Effector memory CD8-positive, alpha-beta T cell (primary cell): ENCODE measurements at places on chromosomes 7 and 10.

GRCh38 chr10:74738985-74739567, 87.3 kb upstream of the KAT6B start:
- peak; percentile 13 for DNase-seq

DNA sequence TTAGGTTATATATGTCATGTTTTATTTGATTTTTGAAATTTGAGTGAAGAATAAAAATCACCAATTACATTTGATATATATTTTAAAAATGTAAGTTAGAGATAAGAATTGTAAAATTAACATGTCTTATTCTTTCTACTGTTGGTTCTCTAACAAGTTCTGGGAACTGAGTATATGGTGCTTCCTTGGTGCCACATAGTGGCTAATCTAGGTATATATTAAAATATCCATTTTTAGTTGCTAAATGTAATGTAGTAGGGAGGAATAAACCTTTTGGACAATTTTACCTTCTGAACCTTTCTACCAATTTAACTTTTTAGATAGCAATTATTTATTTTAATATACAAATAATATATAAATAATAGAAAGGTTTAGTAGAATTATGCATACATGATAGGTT, 17.5 kb downstream of the CFAP69 start:
- no peak for DNase-seq

DNA sequence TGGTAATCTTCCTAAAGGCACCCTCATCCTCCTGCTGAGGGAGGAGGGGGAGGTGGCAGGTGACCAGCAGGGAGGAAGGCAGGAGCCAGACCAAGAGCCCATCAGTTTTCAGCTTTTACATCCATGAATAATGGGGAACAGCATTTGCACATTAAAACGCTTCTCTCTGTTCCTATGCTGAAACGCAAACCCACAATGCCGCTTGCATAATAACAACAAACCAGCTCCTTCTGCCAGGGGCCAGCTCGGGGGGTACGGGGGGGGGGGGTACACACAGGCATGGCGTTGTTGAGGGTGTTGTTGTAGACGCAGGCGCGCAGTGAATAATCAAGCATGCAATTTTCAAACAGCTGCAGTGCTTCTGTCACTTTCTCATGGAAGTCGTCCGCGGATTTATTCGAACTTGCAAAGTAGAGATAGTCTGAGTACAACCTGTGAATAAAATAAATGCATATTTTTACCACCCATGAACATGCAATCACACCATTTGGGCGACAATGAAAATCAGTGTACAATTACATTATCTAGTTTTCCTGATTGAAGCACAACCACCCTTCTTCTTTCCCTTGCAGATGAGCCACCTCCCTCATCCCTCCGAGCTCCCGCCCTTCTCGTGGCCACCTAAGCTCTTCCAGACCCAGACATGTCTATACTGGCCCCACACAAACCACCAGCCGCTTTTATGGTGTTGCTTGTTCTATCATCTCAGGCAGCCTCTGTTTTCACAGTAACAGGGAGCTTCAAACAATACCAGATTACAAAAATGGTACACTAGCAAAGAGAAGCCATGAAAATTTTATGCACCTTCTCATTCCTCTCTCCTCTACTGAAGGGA, 72.2 kb downstream of the CHST15 start:
- no peak for DNase-seq

GRCh38 chr7:144659211-144659610, 176.6 kb downstream of the TPK1 start:
- no peak for DNase-seq

DNA sequence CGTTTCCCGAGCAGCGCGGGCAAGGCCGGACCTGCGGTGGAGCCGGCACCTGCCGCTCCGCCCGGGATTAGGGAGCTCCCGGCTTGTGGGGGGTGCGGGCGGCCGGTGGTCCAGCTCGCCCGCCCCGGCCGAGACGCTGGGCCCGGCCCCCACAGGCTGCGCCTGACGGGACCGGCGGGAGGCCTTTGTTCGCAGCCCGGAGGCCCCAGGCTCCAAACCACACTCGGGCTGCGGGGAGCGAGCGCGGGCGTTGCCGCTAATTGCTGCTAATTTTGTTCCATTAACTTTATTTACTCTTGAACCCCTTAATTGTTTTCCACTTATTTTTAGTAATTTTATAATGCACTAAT, 9.6 kb downstream of the UNCX start:
- DNase-seq, result no peak

GRCh38 chr7:99437946-99438572, 539 bp downstream of the PTCD1 start:
- no peak for DNase-seq

GRCh38 chr7:122304996-122305421, 459 bp upstream of the FEZF1 start:
- DNase-seq, result no peak

DNA sequence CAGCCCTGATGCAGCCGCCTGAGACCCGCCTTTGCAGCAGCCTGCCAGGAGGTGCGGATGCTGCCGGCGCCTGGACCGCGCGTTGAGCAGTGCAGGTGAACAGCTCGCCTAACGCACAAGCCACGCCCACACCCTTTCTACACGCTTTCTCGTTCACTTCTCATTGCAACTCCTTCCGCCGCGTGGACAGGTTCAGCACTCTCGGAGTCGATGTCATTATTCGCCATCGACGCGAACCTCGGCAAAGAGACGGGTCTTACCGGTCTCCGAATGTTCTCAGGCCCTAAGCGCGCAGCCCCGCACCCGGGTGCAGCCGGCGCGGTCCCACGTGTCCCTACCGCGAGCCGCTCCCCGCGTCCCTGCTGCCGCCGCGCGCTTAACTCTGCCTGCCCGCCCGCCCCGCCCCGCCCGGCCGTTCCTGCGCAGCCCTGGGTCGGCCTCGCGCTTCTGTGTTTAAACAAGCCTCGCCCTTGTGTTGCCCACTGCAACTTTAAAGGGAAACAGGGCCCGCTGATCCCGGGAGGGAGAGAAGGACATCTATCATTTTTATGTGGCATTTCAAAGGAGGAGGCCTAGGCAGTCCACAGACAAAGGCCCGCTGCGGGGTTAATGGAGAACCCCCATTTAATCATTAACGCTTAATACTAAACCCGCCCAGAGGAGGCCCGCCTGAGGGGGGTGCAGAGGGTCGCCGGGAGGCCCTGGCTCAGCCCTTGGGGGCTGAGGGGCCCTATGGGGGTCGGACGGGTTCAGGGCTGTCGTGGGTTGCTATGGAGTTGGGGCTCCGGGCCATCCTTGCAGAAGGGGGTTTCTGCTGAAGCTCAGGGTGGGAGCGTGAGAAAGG, 128.5 kb downstream of the WDR11 start:
- peak; percentile 11 for DNase-seq

DNA sequence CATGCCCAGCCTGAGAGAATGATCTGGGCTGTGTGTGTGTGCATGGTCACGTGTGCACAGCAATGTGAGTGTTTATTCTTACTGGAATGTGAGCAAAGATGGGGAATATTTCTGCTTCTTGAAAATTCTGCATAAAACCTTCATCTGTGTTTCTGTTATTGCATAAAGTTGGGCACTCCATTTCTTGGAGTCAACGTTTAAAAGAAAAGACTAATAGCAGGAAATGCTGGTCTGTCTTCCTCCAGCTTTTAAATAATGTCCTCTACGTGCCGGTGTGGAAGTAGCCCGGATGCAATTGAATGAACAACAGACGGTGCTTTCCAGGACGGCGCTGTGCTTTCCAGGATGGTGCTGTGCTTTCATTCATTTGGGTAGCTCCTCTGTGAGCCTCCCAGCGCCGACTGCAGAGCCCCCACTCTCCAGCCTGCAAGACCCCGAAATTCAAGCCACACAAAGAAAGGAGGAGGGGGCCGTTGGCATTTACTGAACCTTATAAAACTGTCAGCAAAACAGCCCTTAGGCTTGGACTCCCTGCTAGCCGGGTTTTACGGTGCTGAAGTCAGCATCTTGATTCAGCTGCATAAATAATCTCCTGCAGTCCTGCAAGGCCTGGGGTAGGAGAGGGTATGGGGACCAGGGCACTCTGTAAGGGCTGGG, 158.2 kb upstream of the PRKCQ start:
- no peak for DNase-seq

- DNase-seq, result no peak
Observed at GRCh38 chr7:37102518-37103137, 346.0 kb downstream of the ELMO1 start.

DNA sequence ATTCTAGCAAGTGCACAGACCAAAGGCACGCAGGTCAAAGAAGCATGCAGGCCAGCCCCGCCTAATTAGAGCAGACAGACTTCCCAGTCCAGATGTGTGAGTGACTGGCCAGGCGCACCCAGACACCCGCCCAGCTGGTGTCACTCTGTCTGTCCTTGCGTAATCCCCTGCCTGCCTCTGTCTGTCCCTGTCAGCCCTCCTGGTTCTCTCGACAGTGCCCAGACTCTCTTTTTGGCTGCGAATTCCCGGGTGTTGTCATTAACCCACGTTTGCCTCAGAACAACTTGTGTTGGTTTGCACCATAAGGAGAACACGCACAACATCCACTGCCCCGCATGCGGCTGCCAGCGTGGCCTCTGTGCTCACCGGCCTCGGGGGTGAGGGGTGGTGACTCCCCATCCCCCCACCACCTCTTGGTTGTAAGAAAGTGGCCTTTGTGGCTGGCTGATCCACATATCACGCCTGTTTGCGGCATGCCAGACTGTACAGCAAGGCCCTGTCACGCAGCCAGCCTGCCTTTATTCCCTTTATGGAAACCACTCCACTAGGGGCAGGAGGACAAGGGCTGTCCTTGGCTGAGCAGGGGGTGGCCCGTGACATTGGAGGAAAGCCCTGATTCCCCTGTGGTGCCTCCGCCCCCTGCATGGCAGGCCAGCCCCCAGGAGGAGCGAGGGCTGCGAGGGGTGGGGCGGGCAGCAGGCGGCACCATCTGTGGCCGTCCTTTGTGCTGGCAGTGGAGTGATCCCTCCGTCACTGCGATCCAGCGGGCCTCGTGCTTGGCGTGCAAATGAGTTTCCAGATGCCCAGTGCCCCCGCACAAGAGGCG, 72.8 kb upstream of the PPIF start:
- no peak for DNase-seq

- no peak for DNase-seq
Observed at GRCh38 chr10:10540398-10540797, 477.3 kb upstream of the CELF2 start.
